Hepatocyte (in vitro differentiated cells): ENCODE measurements at places on chromosomes 11 and 22. TPM values are rescaled to one million over a fixed set of nuclear protein-coding genes. Genes with fewer than 3 reads are reported as not detected.

The PICK1 gene
- total RNA-seq: 26.2 and 42.7 TPM in 2 replicates

The MIAT gene
- 1.00 and 1.1 TPM in 2 replicates for total RNA-seq

The WNT11 gene
- 13.2 and 16.4 TPM in 2 replicates for total RNA-seq

The ANO9 gene
- total RNA-seq: 19.5 and 21.2 TPM in 2 replicates
